ENCODE measurements at places on chromosomes 4 and X.

- peak; percentile 34 for DNase-seq
These were observed 1.1 kb downstream of the TMEM131L start for GRCh38 chr4:153466949-153467896.

- no peak for DNase-seq
These were observed 165.7 kb upstream of the CASK start for GRCh38 chrX:42089031-42089430.

DNA sequence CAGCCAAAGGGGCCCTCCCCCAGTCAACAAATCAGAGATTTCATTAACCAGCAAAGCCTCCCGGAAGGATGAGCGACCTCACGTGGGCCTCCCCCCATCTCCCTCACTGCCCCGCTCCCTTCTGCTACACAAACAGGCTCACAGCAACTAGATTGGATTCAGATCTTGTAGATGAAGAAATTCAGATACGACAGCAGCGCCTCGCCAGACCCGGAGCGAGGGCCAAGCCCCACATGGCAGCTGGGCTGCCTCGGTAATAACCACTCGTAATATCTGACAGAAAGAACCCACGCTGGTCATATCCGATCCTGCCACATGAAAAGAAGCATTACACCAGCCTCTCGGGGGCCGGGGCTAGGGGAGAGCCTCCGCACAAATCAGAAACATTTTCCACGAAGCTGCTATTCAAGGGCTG lies 581.3 kb downstream of the BCOR start:
- peak; percentile 74 for DNase-seq

GRCh38 chrX:116417214-116417613 lies 19.2 kb upstream of the SLC6A14 start:
- DNase-seq: no peak

DNA sequence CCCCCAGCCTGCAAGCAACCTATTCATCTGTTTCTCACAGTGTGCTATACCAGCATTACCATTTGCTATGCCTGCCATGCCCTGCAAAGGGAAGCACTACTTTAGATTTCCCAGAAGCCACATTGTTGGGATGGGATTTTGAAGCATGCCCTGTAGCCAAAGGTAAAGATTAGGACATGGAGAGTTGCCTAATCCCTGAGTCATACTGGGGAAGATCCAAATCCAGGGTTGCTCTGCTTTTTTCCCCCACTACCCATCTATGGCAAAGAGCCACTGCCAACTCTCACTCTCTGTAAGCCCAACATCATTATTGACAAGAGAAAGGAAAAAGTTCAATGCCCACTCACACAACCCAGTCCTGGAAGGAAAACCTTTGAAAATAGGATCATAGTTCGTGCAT lies 36.7 kb upstream of the TMEM164 start:
- no peak for DNase-seq

DNA sequence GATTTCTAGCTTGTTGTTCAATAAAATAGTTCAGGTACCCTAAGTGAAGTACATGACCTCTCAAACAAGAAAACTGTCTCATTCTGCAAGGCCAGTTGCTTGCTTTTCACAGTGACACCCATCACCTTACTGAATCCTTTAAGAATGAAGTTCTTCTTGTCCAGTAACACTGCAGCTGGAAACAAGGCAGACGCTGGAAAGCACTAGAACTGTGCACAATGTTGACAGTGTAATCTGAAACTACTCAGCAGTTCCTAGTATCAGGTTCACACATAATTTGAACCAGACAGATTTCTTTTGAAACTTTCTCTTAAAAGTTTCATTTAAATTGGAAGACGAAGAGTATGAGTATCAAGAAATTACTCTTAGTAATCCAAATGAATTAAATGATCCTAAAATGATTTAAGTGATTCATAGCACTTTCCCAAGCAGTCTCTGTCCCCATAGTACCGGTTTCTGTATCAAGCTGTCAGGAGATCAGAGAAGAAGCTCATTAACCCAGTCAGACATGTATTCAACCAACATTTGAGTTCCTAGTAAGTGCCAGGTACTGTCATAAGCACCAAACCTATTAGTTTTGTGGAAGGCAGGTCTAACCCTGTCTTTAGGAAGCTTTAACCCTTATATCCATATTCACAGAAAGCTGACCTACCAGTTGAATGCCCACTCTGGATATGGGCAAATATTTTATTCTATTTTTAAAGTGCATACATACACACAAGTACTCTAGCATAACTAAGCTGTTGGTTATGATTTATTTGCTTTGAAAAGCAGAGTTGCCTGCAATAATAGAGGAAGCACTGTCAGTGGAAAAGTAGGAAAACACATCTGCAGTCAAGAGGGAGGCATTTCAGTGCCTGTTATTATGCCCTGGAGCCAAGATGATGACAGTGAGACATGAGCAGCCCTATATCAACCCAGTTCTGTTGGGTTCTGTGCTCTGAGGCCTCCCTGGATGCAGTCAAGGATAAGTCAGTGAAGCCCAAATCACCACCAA lies 63.6 kb downstream of the PALLD start:
- DNase-seq: no peak

- no peak for DNase-seq
These were observed 211.5 kb downstream of the FRAS1 start for GRCh38 chr4:78268597-78268996.
